Stimulated activated CD8-positive, alpha-beta memory T cell treated with anti-CD3 and anti-CD28 coated beads, Interleukin-4, amount 100 ng/mL, for 4 hours (primary cell): ENCODE measurements at places on chromosomes 7 and 10.

GRCh38 chr7:23184709-23185359, 3.0 kb downstream of the NUP42 start:
- no peak for DNase-seq

DNA sequence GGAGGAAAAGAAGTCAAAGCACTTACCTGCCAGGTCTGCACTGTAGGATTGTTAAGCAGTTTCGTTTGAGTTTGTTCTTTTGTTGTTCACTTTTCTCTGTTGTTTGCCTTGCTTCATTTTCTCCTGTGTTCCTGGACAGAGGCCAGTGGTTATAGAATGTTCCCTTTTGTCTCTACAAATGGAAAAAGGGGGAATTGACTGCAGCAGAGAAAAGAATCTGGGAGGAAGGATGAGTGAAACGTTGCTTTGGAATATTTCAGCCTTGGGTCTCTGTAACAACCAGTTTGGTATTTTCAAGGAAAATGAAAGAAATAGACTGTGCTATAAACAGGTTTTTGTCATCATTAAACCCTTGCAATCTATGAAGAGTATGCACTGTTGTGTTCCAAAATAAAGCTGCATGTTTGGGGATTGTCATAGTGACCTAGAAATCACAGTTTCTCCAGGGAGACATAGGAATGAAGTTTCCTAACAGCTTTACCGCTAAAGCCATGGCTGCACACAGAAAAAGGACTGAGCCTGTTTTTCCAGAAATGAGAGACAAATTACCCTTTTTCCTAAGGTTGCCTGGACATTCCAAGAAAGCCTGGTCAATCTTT, 60.8 kb upstream of the HABP2 start:
- no peak for DNase-seq

DNA sequence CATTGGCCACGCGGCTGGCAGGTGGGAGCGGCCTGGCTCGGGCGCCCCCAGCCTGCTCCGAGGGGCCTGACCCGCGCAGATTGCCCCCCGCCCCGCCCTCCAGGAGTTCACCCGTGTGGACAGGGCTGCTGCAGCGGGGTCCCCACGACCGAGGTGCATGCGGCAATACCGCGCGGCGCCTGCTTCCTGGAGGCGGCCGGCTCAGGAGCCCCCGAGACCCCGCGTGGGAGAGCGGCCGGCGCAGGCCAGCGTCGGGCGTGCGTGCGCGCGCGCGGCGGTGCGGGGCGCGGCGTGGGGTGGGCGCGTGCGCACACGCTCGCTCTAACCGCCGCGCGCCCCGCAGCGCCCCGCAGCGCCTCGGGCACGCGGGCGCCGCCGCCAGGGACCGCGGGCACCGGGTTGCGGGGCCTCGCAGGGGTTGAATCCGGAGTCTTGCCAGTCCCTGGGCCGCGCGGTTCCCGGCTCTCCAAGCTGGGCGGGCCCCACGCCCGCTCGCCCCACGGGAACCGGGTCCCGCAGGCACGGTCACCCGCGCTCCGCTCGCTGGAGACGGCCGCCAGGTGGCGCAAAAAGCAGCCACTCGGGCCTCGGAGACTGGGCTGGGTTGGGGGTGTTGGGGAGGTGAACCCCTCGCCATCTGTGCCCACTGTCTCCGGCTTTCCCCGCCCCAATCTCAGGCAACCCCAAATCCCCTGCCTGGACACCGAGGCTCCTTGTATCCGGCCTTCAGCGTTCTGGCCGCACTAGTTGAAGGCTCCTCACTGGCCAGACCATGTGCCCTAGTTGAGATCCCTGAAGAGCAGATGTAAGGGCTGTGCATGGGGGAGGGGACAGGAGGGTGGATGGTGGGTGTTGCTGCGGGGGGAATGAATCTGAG, 1.3 kb upstream of the ACHE start:
- DNase-seq: no peak

- no peak for DNase-seq
Measured at GRCh38 chr10:76453332-76453731, 1021.9 kb downstream of the LRMDA start.

DNA sequence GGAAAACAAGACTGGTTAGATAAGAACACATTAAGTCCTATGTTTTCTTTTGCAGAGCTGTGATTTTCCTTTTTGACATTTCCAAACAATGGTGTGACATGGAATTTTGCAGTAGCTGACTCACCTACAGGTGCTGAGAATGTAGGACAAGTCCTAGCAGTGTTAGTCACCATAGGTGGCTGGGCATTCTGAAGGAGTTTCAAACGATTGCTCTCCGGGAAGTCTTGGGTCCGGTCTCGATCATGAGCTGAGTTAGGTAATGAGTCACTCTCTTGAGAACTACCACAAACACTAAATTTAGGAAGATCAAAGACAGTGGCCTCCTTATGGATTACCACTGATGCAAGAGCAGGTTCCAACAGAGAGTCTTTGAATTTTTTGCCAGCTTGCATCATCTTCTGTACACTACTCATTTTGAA, 3.6 kb downstream of the FIGNL1 start:
- DNase-seq: no peak

- DNase-seq: no peak
Measured at GRCh38 chr10:79090134-79090803, 21.5 kb downstream of the ZMIZ1 start.

- DNase-seq: no peak
Measured at GRCh38 chr7:78033410-78033809, 234.8 kb downstream of the PHTF2 start.

GRCh38 chr7:111320133-111320532, 229.2 kb downstream of the LRRN3 start:
- no peak for DNase-seq
